Esophagus squamous epithelium (tissue), 5 donors: ENCODE measurements at places on chromosomes 13 and 19.

- no peaks in the 10 kb centered on the region for H3K36me3 ChIP-seq
- H3K27me3 ChIP-seq, result no peaks in the 10 kb centered on the region
- no peak overlapping the region for H3K4me3 ChIP-seq
- no peak for DNase-seq
- H3K4me1 ChIP-seq, result peaks cover 10% of the 10 kb centered on the region
Observed at GRCh38 chr13:21034603-21035191, 26.7 kb downstream of the LATS2 start.

DNA sequence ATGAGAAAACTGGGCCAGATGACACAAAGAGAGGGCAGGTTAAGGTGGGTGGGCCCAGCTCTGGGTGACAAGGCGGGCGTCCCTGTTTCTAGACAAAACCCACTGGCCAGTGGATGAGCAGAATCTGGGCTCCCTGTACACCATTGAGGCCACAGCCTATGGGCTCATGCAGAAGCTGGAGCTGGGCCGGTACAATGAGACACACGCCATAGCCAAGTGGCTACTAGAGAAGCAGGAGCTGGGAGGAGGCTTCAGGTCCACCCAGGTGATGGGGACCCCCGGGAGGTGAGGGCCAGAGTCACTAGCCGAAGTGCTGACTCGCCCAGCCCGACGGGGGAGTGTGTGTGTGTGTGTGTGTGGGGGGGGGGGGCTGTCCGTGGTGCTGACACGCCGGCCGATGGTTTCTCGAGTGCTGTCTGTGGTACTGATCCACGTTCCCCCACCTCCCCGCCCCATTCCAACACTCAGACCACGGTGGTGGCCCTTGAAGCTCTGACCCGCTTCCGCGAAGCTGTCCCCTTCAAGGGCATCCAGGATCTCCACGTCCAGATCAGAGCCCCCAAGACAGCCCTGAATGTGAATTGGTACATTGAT is 24.3 kb upstream of the SHFL start:
- DNase-seq, result no peak
- no peaks in the 10 kb centered on the region for H3K36me3 ChIP-seq
- H3K4me1 ChIP-seq, result no peaks in the 10 kb centered on the region
- H3K4me3 ChIP-seq, result no peak overlapping the region
- H3K27me3 ChIP-seq, result peaks cover 67% of the 10 kb centered on the region

DNA sequence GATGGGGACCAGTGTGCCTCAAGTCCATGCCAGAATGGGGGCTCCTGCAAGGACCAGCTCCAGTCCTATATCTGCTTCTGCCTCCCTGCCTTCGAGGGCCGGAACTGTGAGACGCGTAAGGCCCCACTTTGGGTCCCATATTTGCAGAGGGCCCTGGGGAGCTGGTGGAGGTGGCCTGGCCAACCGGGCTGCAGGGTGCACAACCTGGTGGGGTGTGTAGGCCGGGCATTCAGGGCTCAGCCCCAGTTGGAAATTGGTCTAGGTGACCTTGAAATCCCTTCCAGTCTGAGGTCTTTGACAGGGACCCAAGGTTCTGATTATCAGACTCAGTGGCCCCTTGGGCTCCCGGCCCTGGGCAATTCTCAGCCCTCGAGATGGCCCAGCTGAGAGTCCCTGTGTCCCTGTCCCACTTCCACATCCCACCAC is 8.3 kb downstream of the F7 start:
- H3K36me3 ChIP-seq, result no peaks in the 10 kb centered on the region
- peaks cover 12% of the 10 kb centered on the region for H3K27me3 ChIP-seq
- H3K4me3 ChIP-seq, result no peak overlapping the region
- no peak overlapping the region for H3K27ac ChIP-seq

DNA sequence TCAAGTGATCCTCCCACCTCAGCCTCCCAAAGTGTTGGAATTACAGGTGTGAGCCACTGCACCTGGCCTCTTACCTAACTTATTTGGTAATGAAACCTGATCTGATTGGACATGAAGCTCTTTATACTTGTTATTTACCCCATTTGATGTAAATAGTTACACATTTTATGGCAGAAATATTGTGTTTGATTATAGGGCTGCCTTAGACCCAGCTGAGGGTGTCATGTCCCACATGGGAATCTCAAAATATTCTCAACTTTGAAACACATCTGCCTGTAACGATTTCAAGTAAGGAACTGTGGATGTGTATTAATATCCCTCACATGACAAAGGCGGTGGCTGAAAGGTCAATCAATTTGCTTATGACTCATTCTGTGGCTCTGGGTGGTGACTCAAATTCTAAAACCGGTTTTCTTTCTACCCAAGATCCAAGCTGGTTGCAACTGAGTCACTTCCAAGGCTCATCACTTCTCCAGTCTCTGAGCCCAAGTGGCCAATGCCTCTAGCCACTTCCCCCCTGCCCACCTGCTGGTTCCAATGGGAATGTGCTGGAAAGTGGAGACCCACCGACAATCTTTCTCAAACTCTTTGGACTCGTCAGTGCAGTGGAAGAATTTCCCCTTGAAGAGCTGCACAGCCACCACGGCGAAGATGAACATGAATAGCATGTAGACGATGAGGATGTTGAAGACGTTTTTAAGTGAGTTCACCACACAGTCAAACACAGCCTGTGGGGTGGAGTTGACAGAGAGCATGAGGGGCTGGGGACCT is 110.9 kb downstream of the IER2 start:
- H3K27ac ChIP-seq, result peak overlapping the region; percentile 57
- no peak for DNase-seq
- no peaks in the 10 kb centered on the region for H3K36me3 ChIP-seq
- no peak overlapping the region for H3K4me3 ChIP-seq
- H3K27me3 ChIP-seq, result peaks cover 15% of the 10 kb centered on the region

GRCh38 chr19:19214892-19215291 is 3.1 kb downstream of the NCAN start:
- H3K27ac ChIP-seq, result no peak overlapping the region
- H3K4me3 ChIP-seq, result no peak overlapping the region
- no peaks in the 10 kb centered on the region for H3K36me3 ChIP-seq
- H3K27me3 ChIP-seq, result peaks cover 9% of the 10 kb centered on the region

DNA sequence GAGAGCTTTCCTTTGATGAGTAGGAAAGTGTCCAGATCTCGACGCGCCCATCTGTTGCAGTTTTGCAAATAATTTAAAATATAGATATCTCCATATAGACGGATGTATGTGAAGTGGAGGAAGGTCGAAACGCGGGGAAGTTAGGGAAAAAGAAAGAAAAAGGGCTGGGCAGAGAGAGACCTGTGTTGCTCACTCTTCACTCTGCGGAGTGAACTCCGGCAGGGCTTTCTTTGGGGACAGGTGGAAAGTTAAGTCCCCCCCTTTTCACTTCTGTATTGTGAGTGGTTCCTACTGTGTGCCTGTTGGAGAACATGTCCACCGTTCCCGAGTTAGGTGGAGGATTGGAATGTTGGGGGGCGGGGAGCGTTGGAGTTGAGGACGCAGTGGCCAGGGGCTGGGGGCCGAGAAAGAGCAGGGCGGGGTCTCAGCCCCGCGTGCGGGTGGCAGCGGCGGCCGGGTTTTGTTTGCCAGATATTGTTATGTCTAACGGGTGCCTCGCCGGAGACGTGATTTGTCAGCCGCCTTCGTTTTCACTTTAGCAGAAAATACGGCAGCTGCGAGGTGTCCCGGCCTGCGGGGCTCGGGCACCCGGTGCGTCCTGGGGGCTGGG is 145.1 kb upstream of the ZNF536 start:
- no peaks in the 10 kb centered on the region for H3K36me3 ChIP-seq
- peaks cover 7% of the 10 kb centered on the region for H3K27me3 ChIP-seq
- H3K27ac ChIP-seq, result peak overlapping the region; percentile 92
- H3K4me1 ChIP-seq, result peaks cover 70% of the 10 kb centered on the region

- no peak for DNase-seq
- H3K4me1 ChIP-seq, result peaks cover 95% of the 10 kb centered on the region
- H3K36me3 ChIP-seq, result no peaks in the 10 kb centered on the region
- H3K4me3 ChIP-seq, result peak overlapping the region; percentile 66
Observed at GRCh38 chr19:10292206-10292788, 2.5 kb downstream of the ICAM5 start.

DNA sequence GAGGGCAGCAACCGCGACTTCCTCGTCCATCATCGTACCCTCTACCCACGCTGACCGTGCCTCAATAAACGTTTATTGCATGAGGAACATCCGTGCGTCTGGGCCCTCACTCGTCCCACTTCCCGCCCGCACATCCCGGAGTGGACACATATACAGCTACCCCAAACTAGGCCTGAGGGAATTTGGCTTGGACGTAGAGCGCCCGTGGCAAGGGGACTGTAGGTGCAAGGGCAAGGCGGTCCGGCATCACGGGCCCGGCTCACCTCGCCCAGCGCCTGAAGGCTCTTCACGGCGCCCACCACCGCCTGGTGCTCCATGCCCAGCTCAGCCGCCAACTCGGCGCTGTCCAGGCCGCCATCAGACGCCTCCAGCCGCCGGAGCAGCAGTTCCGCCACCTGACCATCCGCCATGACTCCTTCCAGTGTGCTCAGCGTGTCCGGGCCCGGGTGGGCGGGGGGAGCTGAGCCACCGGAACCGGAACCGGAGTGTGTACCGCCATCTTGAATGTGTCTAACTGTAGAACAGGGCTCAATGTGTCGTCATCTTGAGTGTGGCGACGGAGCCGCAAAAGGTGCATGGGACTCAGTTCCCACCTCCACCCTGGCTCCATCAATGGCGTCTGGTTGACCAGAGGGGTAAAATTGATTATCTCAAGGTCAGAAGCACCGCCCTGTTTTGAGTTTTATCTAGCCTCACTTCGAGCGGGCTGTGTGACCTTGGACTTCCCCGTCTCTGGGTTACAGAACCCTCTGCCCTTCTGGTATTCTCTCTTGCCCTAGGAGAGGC is at the start of gene FARSA:
FARSA (minus strand) TSS at position 425 of the 786 bp plus-strand sequence; CDS start at position 410, 15 bp downstream.
- H3K36me3 ChIP-seq, result peaks cover 34% of the 10 kb centered on the region
- H3K27ac ChIP-seq, result peak within 1 kb of the TSS; percentile 88
- H3K4me3 ChIP-seq, result peak within 1 kb of the TSS; percentile 69
- peak; percentile 58 for DNase-seq

- no peaks in the 10 kb centered on the region for H3K4me1 ChIP-seq
- DNase-seq, result no peak
- H3K27ac ChIP-seq, result no peak overlapping the region
- H3K27me3 ChIP-seq, result no peaks in the 10 kb centered on the region
Observed at GRCh38 chr13:33138441-33138840, 122.2 kb downstream of the KL start.
